ENCODE measurements at places on chromosomes 7 and 10. TPM values are rescaled to one million over a fixed set of nuclear protein-coding genes. Genes with fewer than 3 reads are reported as not detected.

GRCh38 chr7:151404216-151405011 lies 5.4 kb downstream of the WDR86 start:
- H3K36me3 ChIP-seq, result no peaks in the 10 kb centered on the region
- H3K4me3 ChIP-seq, result no peak overlapping the region
- DNase-seq, result no peak
- peaks cover 11% of the 10 kb centered on the region for H3K4me1 ChIP-seq
- H3K27me3 ChIP-seq, result peaks cover 4% of the 10 kb centered on the region

- no peak overlapping the region for H3K27ac ChIP-seq
- no peaks in the 10 kb centered on the region for H3K27me3 ChIP-seq
- no peaks in the 10 kb centered on the region for H3K4me1 ChIP-seq
- no peak overlapping the region for H3K4me3 ChIP-seq
- no peaks in the 10 kb centered on the region for H3K36me3 ChIP-seq
- no peak for DNase-seq
Measured at GRCh38 chr7:19620470-19620869, 88.4 kb downstream of the POLR1F start.

DNA sequence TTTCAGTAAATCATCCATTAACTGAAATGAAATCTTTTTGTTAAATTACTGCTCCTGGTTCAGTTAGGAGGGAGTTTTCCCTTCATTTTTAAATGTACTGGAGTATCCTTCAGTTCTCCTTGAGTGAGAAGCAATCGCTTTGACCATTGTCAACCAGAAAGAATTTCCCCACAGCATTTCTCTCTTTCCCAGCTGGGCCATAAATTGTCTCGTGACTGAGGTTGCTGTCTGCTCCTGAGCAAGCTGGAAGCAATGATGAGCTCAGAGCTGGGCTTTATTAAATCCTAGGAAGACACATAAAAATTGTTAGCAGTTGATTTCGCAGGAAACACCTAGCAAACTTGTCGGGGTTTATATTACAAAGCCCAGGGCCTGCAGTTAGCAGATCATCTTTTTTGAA lies 102.0 kb upstream of the INSYN2A start:
- no peaks in the 10 kb centered on the region for H3K27me3 ChIP-seq
- H3K27ac ChIP-seq, result no peak overlapping the region
- no peaks in the 10 kb centered on the region for H3K36me3 ChIP-seq

DNA sequence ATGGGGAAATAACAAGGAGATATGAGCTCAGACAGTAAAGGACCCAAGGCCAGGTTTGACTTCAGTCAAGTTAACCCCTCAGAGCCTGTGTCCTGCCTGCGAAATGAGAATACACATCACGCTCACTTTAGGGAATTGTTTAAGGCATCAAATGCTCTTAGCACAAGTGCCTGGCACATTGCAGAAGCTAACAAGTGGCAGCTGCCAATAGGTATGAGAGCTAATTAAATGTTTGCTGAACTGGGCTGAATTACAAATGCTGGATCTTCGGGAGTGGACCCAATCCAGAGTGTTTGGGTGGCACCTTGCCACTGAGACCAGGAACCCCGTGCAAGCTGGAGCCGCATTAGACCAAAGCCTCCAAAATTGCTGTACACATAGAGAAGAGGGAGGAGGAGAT lies 136.8 kb downstream of the C10orf90 start:
- H3K27me3 ChIP-seq, result no peaks in the 10 kb centered on the region
- no peak overlapping the region for H3K27ac ChIP-seq
- H3K36me3 ChIP-seq, result no peaks in the 10 kb centered on the region
- no peaks in the 10 kb centered on the region for H3K4me1 ChIP-seq

DNA sequence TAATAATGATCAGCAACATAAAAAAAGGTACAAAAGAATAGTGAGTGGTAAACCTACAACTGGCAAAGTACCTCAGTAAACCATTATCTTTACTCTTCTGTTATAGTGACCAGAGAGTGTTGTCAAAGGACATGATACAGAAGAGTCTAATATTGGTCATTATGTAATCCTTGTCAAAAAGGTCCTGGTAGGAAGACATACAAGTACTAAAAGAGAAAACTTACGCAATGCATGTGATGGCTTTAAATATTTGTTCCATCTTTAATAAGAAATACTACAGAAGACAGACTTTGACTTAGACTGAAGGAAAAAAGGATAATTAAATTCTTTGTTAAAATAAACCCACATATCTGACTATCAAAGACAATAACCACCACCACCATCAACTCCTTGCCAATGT lies 6.5 kb downstream of the DOCK4 start:
- peaks cover 6% of the 10 kb centered on the region for H3K4me1 ChIP-seq
- no peak overlapping the region for H3K27ac ChIP-seq

DNA sequence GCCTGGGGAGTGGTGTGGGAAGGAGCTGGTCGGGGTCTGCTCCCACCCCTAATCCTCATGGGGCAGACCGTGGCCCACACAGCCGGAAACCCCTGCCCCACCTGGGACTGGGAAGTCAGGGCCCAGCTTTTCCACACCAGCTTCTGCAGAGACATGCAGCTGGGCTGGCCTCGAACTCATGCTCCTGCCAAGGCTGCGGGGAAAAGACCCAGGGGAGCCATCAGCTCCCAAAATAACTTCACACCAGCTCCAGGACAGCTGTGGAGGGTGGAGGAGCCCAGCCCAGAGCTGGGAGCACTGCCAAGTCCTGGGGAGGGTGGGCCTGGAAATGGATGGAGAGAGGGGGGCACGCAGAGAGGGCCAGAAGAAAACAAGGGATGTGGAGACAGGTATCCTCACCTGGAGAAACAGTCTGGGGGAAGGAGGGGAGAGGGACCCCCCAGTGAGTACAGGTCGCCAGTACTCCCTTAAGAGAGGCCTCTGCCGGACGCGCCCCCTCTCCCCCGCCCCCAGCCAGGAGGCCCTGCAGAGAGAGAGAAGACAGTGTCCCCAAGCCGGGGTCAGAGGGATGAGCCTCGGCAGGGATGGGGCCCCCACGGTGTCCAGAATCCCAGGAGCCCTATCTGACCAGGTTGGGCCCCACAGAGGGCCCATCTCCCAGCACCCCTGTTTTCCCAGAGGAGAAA lies 11.5 kb upstream of the GRIFIN start:
- no peak overlapping the region for H3K4me3 ChIP-seq
- no peak overlapping the region for H3K27ac ChIP-seq
- DNase-seq, result no peak
- no peaks in the 10 kb centered on the region for H3K27me3 ChIP-seq
- peaks cover 3% of the 10 kb centered on the region for H3K4me1 ChIP-seq

- H3K27me3 ChIP-seq, result no peaks in the 10 kb centered on the region
- H3K4me3 ChIP-seq, result no peak overlapping the region
- H3K27ac ChIP-seq, result no peak overlapping the region
Measured at GRCh38 chr10:58299580-58299979, 30.6 kb downstream of the CISD1 start.

- H3K4me3 ChIP-seq, result no peak overlapping the region
- H3K27me3 ChIP-seq, result no peaks in the 10 kb centered on the region
- H3K4me1 ChIP-seq, result peaks cover 14% of the 10 kb centered on the region
- peak overlapping the region; percentile 11 for H3K27ac ChIP-seq
- no peak for DNase-seq
Measured at GRCh38 chr7:17095931-17096330, 202.5 kb upstream of the AHR start.

The TSPAN13 gene
- 13.9 TPM for total RNA-seq

The PIK3AP1 gene
- 1.5 TPM for total RNA-seq

The GDF10 gene
- 0.53 TPM for total RNA-seq

The RBM20 gene
- total RNA-seq, result 2.1 TPM

The MTPN gene
- total RNA-seq, result 161 TPM

All from esophagus squamous epithelium (tissue), 5 donors.